ENCODE measurements at places on chromosomes 6 and 20.
A peak's percentile ranks its signal among the peaks of the same experiment; 100 is the strongest.

DNA sequence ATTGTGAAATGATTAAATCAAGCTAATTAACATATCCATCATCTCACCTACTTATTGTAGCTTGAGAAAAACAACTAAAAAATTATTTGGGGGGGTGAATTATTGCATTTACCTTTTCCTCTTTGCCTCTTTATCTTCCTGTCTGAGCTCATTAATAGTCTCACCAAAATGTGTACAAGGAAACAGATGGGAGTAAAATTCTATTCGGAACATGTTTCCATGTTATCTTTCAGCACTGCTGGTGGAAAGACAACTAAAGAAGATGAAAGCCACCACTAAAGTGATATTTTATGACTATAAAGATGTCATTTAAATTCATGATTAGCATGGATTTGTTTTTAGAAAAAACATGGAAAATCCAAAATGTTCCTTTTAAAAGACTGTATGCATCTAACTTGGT lies 102.6 kb downstream of the SYNE1 start:
- no peak for DNase-seq

- DNase-seq = peak; percentile 43
These were observed 26.9 kb downstream of the DDX27 start for GRCh38 chr20:49245921-49246740.

DNA sequence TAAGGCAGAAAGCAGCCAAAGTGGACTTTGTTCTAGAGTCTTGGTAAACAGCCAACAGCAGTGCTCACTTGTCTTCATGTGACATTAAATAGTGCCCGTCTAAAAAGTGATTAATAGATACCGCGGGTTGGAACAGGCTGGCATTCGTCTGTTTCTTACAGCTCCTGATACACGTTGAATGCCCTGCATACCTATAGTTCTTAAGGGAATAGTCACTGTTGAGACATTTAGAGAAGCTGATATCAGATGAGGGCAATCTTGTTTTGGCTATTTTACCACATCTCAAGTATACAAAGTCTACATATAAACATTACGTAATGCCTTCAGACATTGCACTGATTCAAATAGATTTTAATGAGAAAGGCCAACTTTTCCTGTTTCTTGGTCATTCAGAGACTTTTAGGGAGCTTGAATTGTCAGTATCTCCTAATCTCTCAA lies 374.9 kb upstream of the FLRT3 start:
- DNase-seq = no peak

DNA sequence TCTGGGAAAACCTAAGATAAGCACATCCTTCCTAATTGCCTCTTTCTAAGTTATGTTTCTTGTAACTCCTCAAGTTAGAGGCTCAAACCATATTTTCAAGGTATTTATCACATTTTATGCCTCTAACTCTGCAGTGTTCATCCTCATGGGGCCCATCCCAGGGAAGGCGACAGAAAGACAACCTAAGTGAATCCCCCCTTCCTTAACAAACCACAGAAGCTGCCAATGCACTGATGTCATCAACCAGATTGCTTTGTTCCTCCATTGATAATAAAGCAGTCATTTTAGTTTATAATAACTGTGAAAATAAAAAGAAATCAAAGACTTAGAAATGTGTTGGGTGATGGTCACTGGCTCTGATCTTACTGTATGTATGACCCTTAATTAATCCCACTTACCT lies 119.5 kb upstream of the TCF21 start:
- DNase-seq = no peak

DNA sequence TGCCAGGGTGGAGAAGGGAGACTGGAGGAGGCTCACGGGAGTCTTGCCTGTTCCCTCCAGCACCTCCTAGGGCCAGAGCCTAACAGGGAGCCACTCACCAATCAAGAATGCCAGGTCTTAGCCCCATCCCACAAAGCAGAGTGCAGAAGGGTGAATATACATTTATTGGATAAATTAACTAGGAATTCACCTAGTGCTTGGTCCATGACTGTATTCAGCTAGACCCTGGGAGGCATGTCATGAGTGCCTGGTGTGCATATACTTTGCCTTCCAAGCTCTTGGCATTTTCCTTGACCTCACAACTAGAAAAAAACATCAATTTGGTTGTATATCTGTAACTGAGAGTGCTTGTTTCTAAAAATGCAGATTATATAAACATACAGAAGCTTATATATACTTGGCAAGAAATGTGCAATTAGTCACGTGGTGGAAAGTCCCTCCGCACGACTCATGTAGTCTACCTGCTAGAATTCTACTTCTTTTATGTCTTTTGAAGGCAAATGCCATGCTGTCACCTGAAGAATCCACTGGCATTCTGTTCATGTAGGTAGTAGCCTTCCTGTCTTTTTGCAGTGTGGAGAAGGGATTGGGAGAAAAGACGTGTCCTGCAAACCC lies 991.0 kb downstream of the KIF16B start:
- no peak for DNase-seq

- peak; percentile 95 for DNase-seq
These were observed at the start of gene TAGAP for GRCh38 chr6:159044899-159045727. TAGAP (minus strand) TSS chr6:159044991; CDS start chr6:159044146, 845 bp downstream.

DNA sequence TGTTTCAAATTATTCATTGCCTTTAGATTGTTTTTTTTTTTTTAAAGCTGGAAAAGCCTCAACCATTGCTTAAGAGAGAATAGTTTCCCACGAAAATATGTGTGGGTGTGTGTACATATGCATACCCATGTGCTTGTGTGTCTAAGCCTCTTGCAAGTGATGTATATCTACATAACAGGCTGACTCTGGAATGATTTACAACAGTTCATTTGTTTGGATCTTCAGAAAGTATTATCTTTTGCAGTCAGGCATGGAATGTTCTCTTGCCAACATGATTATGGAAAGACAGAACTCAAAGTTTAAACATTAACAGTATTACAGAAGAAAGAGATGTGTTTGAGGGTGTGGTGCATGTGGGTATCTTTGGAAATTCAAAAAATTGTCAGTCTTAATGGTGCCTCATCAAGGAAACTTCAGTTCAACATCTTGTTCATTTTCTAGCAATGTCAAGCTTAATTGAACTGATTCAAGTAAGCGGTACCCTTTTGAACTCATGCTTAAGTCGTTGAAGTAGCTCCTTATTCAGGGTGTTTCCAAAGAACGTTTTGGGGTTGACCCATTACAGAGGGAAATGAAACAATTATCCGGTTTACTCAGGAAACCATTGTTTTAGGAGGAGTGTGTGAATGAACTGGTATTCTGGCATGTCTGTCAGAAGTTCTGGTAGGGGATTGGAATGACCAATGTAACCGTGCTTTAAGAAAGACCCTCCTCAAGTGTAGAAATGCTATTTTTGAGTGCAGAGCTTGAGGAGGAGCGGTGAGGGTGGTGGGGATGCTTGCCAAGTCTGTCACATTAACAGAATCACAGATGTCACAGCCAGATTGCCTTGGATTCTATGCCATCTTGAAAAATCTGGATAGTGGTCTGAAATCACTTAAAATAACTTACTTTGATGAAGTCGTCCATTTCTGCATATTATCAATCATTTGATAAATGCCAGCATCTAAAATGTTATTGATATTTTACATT lies 60.3 kb downstream of the ADGRG6 start:
- DNase-seq = no peak

Data from CD4-positive, alpha-beta T cell treated with Interleukin-15 for 4 hours (primary cell).